ENCODE measurements at places on chromosomes 5 and 9.

DNA sequence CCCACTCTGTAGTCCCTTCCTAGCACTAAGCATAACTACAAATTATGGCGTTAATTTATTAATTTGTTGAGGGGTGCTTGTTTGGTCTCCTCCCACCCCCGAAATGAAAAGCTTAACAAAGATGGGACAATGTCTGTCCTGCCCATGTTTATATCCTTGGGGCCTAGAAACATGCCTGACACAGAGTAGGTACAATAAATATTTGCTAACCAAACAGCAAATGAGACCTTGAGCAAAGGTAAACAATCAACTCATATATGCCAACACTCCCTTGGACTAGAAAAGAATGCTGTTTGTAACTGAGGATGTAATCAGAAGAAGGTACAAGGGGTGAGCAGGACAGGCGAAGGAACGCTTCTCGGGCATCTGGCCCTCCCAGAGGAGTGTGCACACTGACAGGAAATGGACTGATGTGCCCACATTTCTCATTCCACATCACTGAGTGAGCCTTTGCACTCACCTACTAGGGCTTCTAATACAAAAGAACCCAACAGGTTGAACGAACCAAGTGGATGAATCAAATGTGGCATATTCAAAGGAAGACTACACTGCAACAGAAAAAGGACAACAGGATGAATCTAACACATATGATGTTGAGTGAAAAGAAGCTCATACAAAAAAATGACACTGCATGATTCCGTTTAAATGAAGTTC is 66.8 kb downstream of the MED27 start:
- ATAC-seq, result no peak

GRCh38 chr5:66441351-66441750 is 154.8 kb upstream of the MAST4 start:
- ATAC-seq, result no peak

DNA sequence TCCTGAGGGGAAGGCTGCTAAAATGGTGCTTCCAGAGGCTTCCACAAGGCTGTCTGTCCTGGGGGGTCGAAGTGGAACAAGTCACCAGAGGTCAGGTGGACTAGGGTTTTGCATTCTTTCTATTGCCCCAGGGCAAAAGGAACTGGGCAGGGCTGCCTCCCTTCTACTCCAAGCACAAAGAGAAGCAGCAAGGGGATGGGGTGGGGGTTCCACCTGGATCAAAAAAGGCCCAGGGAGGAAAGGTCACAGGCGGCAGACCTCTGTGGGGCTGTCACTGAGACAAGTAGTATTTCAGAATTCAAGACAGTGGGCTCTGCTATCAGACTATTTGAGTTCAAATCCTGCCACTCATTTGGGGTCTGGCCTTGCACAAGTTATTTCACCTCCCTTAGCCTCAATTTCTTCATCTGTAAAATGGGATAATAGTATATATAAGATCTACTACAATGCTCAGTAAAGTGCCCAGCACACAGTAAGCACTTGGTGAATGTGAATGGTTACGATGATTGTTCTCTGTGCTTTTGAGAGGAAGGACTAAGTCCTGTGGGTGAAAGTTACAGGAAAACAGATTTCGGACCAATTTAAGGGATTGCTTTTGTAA is 1.9 kb upstream of the ARSI start:
- ATAC-seq, result no peak

DNA sequence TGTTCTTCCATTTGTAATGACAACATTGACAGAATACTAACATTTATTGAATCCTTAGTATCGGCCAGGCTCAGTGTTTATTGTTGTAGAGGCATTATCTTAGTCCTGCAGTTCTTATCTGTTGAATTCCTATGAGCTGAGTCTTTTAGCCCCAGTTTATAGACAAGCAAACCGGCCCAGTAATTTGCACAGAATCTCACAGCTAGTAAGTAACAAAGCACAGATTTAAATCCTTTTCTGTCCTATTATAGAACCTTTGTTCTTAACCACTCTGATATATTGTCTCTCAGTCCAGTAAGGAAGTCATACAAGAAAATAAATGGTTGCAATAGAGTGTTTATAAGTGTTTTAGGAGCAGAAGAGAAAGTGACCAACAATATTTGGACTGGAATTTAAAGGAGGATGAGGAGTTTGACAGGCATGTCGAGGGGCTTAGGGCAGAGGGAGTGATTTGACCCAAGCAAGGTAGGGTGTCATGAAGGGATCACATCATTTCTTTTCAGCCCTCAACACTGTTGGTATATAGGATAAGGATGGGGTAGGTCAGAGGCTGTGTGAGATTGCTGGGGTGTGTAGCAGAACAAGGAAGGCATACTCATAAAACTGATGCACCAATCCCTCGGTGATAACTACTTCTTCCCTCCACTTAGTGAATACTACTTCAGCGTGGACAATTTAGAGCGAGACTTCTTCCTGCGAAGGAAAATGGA is 39.5 kb downstream of the LARP1 start:
- ATAC-seq, result no peak

DNA sequence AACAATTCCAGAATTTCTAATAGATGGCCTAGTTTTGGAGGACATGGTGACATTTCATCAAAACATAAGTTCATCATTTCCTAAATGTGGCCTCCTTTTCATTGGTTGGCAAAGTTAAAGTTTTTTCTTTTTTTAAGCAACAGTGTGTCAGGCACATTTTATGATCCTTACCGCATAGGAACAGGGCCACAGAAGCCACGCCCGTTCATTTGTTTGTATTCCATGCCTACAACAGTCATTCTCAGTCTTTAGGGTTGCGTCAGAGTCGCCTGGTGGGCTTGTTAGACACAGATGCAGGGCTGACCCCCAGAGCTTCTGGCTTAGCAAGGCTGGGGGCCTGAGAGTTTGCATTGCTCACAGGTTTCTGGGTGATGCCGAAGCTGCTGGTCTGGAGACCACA is 130.2 kb downstream of the HSD17B3 start:
- no peak for ATAC-seq

- no peak for ATAC-seq
Observed at GRCh38 chr5:96175090-96175489, 213.4 kb upstream of the ELL2 start.

DNA sequence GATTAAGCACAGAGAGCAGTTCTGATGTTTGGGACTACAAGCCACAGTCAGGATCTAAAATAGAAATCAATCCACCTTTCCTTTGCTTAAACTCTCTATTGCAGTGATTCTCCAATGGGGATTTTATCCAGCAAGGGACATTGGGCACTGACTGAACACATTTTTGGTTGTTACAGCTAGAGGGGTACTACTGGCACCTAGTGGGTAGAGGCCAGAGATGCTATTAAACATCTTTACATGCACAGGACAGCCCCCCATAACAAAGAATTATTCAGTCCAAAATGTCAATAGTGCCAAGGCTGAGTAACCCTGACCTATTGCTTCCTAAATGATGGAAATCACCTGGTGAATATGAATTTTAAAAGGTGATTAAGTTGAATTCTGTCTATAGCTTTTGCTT is 12.0 kb downstream of the ZNF622 start:
- ATAC-seq, result no peak

- no peak for ATAC-seq
Observed at GRCh38 chr9:118318770-118319431, 614.7 kb downstream of the TLR4 start.

DNA sequence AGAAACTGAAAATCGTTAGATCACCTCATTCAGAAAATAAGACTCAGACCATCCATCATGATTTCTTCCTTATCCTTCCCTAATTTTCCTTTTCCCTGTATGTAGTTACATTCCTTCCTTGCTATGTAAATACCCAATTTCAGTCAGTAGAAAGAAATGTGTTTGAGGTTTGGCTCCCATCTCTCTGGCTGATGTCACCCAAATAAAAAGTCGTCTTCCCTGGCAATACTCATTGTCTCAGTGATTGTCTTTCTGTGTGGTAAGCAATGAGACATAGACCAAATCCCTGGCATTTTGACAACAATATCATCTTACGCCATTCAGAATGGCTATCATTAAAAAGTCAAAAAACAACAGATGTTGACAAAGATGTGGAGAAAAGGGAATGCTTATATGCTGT is 303.9 kb upstream of the EDIL3 start:
- ATAC-seq, result no peak

GRCh38 chr9:106913276-106913675 is 50.3 kb downstream of the ZNF462 start:
- no peak for ATAC-seq

- ATAC-seq, result no peak
Observed at GRCh38 chr5:159897786-159898393, 18.4 kb upstream of the ADRA1B start.

DNA sequence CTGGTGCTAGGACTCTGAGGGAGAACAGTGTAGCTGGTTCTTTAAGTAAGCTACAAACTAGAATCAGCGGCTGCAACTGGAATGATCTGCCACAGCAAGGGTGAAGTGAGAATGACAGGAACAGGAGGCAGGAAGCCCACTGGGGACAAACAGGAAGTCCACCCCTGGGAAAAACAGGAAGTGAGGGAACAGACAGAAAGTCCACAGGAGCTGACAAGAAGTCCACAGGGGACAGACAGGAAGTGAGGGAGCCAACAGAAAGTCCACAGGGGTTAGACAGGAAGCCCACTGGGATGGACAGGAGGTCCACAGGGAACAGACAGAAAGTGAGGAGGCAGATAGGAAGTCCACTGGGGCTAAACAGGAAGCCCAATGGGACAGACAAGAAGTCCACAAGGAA is 15.5 kb downstream of the ADAMTS16 start:
- ATAC-seq, result no peak

- no peak for ATAC-seq
Observed at GRCh38 chr5:123881759-123882244, 369.8 kb downstream of the CSNK1G3 start.

- ATAC-seq, result no peak
Observed at GRCh38 chr9:131629825-131630204, 84.5 kb downstream of the PRRT1B start.

DNA sequence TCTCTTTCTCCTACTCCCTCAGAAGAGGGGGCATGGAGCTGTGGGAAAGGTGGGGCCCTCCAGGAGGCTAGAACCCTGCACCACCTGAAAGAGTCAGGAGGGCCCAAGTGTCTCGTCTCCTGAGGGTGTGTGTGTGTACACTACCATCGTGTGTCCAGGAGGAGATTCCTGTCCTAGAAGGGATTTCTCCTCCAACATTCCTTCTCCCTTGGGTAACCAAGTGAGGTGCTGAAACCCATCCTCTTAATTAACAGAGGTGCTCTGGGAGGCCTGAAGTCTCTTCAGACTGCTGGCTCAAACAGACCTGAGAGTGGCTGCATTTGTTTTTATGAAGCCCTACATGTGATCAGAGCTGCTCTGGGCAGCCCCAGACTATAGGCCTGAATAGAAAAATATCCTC is 61.1 kb upstream of the FAM169A start:
- no peak for ATAC-seq

DNA sequence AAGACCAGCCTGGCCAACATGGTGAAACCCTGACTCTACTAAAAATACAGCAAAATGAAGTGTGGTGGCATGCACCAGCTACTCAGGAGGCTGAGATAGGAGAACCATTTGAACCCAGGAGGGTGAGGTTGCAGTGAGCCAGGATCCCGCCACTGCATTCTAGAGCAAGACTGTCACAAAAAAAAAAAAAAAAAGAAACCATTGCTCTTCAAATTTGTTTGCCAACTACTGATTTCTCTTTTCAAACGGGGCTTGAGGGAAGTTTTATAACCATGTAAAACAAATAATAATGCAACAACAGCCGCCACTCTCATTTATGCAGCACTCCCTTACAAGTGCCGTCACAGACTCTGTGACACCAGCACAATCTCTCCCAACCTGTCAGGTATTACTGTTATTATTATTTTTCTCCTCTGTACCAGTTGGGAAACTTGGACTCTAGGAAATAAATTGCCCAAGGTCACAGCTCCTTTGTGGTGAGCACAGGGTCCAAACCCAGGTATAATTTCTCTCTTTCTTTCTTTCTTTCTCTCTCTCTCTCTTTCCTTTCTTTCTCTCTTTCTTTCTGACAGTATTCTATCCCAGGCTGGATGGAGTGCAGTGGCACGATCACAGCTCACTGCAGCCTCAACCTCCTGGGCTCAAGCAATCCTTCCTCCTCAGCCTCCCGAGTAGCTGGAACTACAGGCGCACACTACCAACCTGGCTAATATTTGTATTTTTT is 25.4 kb downstream of the SERINC5 start:
- ATAC-seq, result no peak

- ATAC-seq, result no peak
Observed at GRCh38 chr5:170787216-170787615, 3.7 kb downstream of the GABRP start.

- no peak for ATAC-seq
Observed at GRCh38 chr9:91332546-91333231, 29.0 kb downstream of the AUH start.

DNA sequence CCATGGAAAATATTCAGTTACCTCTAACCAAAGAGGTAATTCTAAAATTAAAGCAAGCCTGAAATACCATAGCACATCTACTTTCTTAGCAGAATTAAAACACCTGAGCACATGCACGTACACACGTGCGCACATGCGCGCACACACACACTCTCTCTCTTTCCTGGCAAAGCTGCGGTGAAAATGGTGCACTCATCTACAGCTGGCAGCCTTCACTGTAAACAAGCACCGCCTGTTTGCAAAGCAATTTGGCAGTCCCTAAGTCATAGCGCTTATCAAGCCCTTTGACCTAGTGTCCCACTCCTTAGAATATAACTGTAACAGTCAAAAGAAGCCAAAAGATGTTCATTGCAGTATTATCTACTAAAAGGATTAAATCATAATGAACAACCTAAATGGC is 278.7 kb downstream of the DENND1A start:
- ATAC-seq, result no peak

- ATAC-seq, result no peak
Observed at GRCh38 chr9:131869348-131869747, 129.5 kb upstream of the RAPGEF1 start.

DNA sequence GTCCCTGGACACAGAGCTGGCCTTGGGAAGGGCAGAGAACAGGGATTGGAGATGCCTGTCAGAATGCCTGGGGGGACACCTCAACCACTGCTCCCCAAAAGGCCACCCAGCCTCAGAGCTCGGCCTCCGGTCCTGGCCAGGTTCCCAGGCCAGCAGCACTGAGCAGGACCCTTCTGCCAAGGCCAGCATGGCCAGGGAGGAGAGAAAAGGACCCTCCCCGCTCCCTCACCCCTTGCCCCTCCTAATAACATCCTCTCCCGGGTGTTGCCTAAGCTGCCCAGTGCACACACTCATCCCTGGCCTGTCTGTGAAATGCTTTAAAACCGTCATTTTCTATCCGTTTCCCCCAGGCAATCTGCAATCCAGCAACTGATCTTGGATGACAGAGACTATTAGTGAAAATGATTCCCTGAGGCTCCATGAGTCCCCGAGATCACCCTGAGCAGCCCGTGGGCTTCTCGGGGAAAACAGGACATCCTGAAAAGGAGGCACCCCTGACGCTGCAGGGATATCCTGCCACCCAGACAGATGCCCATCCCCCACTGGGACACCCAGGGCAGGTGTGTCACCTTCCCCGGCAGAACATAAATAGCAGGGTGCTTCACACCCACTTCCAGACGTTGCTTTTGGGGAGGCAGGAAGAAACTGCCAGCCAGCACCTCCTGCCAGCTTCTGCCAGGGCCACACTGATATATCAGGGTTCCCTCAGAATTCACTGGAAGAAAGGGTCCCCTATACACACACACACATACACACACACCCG is 75.3 kb downstream of the ADAMTS2 start:
- no peak for ATAC-seq

All from gastroesophageal sphincter (tissue), 4 donors.